ENCODE measurements at places on chromosomes 7 and 10.

- no peak for DNase-seq
Measured at GRCh38 chr10:18501198-18501597, 150.2 kb downstream of the NSUN6 start.

DNA sequence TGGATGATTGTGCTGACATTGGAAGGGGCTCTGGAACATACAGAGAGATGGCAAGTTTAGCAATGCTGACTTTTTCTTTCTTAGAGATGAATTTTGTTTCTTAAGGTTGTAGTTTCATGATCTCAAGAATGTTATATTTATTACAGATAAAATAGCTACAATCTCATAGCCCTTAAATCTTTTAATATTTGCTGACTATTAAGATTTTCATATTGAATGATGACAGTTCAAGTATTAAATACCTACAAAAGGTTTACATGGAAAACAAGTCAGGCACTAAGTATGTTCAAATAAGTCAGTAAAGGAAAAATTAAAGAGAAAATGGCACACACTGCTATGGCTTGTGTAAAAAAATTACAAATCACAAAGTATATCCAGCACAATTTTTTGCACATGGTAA lies 252.1 kb upstream of the SLC26A5 start:
- DNase-seq = no peak

GRCh38 chr10:58179238-58179637 lies 88.5 kb downstream of the IPMK start:
- DNase-seq = no peak

DNA sequence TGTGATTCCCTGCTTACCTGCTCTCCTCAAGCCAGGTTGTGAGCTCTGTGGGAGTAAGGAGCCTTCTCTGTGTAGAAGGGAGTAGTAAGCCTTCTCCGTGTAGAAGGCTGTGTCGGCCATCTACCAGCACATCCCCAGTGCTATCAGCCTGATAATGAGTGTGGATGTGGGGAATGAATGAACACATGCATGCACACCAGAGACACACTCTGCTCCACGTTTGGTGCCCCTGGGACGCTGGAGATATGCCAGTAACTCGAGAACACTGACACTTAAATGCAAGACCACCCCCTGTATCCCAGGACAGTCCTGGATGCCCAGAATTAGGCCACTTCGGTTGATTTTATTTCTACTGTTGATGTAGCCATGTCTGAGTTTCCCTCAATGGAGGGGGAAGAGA lies 21.1 kb upstream of the GPR26 start:
- DNase-seq = no peak

GRCh38 chr7:77331938-77332695 lies 84.0 kb downstream of the GSAP start:
- peak; percentile 93 for DNase-seq

DNA sequence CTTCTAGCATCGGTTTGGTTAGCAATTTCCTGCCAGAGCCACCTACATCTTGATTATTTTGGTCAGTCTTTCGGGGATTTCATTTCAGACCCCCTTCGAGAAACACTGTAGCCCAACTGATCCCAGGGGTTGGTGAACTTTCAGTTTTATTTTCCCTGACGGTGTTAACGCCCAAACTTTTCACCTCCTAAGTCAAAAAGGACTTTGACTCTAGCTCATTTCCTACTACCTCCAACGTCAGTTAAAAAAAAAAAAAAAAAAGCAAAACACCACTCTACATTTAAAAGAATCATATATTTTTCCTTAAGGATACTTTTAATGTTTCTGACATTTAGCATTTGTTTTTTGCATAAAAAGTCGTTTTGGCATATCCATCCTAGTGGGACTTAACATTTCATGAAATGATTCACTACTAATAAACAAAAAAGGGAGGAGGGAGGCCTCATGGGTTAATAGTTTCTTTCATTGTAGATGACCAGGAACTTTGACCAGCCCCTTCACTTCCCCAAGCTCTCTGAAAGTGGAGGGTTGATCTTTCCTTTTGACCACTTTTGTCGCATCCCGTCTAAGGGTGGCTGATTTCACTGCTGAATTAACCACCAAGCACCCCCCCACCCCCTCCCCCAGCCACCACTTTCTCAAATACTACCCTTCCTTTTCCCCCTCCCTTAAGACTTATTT lies 764 bp upstream of the TCF7L2 start:
- DNase-seq = no peak

GRCh38 chr7:115340828-115341227 lies 418.9 kb downstream of the MDFIC start:
- DNase-seq = no peak

GRCh38 chr7:47271749-47272148 lies 310.2 kb downstream of the TNS3 start:
- DNase-seq = no peak

GRCh38 chr7:4707980-4708411 lies 25.9 kb downstream of the FOXK1 start:
- no peak for DNase-seq

DNA sequence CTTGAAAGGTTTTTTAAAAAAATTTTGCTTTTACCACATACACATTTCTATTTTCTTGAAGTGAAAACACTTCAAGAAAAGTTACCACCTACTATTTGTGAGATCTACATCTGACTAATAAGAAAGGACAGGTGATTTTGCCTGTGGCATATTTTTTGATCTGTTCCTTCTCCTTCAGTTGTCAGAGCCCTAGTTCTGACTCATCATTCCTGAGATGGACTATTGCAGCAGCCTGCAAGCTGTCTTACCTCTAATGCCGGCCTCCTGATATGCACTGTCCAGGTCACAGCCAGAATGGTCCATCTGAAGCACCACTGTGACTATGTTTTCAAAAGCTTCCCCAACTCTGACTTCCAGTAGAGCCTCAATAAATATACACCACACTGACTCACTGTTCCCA lies 28.2 kb upstream of the ANK3 start:
- DNase-seq = no peak

- DNase-seq = no peak
Measured at GRCh38 chr7:122198581-122198980, 54.5 kb upstream of the AASS start.

DNA sequence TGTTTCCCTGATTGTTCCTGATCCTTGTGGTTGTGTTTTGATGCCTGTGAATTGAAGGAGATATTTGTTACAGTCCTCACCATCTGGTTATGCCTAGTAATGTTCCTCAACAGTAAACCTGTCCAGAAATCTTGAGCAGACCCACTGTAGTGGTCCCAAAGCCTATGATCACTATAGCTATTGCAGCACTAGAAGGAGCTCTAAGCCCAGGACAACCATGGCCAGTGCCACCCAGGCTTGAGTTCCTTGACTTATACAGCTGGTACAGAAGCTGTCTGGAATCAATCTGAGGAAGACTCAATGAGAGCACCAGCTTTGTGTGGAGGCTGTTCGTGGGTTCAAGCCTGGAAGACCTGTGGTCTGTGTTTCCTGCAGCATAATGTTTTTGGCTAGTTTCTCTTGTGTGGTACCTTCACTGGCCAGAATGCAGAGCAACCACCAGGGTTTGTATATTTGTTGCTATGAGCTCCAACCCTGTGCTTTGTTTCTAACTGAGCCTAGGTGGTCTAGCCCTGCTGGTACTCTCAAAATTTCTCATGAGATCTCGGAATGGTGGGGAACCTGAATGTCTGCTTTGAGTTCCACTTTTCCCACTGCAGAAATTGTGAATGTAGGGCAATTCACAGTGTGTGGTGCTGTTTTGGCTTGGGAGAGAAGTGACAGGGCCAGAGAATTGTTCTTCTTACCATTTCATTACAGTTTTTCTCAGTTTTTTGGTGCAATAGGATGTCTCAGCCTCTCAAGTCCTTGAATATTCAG lies 355.2 kb downstream of the SUGCT start:
- DNase-seq = no peak

DNA sequence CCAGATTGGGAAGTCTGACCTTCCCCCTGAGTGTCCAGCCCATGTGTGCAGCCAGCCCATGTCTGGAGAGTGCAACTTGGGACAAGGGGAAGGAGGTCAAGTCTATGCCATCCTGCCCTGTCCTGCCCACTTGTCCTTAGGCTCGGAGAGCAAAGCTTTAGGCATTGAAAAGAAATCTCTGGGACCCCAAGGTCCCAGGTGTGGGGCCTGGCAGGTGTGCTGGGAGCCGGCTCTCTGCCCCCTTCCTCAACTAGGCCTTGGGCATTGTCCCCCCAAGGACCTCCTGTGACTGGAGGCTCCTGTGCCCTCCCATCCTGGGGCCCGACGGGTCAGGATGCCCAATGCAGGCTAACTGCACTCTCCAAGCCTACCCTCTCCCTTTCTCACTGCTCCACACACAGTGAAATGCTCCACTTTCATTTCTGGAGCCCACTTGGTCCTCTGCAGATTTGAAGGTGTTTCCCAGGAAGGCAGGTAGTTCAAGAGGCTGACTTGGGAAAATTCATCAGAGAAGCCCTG lies 124.7 kb downstream of the PTPN20 start:
- DNase-seq = no peak

GRCh38 chr7:44387389-44387788 lies 62.0 kb upstream of the CAMK2B start:
- no peak for DNase-seq

DNA sequence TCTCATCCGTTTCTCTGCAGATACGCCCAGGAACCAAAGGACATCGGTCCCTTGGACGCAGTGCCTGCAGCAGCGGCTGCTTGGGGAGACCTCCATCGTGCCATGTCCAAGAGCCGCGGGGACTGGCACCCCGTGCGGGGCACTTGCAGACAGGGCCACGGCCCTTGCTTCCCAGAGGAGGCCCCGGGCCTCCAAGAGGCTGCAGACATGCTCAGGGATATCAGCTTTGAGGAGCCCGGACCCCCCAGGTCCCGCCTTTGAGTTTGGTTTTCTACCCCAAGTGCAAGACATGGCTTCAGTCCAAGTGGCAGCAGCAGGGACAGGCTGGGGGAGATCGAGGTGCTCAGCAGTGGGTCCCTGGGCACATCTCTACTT lies 279.6 kb downstream of the ELFN1 start:
- no peak for DNase-seq

GRCh38 chr10:92790440-92790839 lies 57.9 kb upstream of the EXOC6 start:
- peak; percentile 28 for DNase-seq

- DNase-seq = no peak
Measured at GRCh38 chr7:99324559-99324958, 1.1 kb upstream of the ARPC1A start.

GRCh38 chr7:154231732-154232131 lies 179.5 kb downstream of the DPP6 start:
- DNase-seq = peak; percentile 1

DNA sequence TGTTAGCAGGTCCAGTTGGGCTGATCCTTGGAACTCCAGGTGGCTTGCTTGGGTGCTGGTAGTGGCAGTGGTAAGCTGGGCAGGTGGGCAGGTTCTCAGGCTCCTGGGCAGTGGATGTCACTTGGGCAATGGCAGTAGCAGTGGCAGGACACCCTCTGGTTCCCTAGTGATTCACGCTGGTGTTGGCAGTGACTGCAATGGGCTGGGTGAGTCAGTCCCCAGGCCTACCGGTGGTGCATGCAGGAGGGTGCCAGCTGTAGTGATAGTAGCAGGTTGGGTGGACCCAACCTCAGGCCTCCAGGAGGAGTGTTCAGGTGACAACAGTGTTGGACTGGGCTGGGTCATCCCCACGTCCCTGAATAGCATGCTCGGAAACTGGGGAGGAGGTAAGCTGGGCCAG lies 189.2 kb downstream of the ZEB1 start:
- no peak for DNase-seq

DNA sequence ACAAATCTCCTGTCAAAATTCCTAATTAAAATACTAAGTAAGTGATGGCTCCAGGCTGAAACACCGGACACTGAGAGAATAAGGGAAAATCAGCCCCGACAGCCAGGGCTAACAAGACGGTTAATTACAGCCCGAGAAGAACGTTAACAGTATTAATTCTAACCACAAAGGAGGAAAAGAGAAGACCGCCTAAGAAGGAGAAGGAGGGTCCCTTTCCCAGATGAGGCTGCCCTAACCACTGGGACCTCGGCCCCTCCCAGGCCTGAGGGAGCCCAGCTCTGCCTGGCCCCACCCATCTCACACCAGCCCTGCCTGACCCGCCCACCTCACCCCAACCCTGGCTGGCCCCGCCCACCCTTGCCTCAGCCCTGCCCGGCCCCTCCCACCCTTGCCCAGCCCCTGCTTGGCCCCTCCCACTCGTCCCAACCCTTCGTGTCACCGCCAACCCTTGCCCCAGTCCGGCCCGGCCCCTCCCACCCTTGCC lies 51.3 kb downstream of the PWWP2B start:
- peak; percentile 82 for DNase-seq

DNA sequence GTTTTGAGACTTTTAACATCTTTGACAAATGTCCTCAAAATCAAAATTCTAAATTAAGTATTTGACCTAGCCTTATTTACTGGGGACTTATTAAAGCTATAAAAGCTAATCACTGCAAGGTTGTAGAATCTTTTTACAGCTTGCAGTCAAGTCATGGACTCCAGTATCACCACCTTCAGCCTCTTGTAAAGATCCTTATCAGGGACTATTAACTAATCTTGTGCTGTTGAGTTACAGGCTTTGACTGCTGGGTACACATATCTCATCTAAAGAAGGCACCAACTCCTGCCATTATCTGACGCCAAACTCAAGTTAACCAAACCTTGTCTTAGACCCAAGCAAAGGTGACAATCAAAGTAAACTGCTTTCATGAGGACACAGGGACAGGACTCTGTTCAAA lies 621.0 kb upstream of the IGFBP3 start:
- DNase-seq = no peak

Measured in KBM-7 (cell line).